Posterior vena cava (tissue), 2 donors: ENCODE measurements at places on chromosomes 2 and 18. TPM values are rescaled to one million over a fixed set of nuclear protein-coding genes. Genes with fewer than 3 reads are reported as not detected.

DNA sequence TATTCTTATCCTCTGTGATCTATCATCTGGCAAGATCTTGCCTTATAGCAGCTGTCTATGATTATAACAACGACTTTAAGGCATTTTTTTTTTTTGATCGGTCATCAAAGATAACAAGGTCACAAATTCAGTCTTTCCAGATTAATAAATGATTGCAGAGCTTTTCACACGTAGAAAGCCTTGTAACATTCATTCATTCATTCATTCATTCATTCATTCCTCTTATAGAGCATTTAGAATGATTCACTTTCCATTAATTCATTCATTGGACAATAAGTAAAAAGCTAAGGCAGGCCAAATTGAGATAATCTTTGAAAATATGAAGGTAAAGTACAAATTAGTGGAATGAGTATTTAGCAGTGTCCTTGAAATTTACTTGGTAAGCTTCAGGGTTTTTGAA is 223.7 kb downstream of the NUP35 start:
- no peak for DNase-seq

The EFEMP1 gene
- 476 TPM for total RNA-seq

DNA sequence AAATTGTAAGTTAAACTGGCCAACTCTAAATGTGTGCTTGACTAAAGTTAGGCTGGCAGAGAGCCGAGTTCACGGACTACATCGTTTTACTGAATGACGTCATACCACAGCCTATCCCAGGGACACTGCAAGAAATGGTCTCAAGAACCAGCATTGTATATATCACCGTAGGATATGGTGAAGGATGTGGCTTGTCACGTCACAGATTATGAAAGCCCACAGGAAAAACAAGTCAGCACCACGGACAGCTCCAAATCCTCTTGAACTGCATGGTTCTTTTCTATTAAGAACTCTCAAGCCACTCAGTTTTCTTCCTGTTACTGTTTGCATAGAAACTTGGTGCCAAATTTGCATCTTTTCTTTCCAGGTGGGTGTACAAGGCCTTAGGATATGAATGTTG is 85.1 kb upstream of the ACAA2 start:
- no peak for DNase-seq

DNA sequence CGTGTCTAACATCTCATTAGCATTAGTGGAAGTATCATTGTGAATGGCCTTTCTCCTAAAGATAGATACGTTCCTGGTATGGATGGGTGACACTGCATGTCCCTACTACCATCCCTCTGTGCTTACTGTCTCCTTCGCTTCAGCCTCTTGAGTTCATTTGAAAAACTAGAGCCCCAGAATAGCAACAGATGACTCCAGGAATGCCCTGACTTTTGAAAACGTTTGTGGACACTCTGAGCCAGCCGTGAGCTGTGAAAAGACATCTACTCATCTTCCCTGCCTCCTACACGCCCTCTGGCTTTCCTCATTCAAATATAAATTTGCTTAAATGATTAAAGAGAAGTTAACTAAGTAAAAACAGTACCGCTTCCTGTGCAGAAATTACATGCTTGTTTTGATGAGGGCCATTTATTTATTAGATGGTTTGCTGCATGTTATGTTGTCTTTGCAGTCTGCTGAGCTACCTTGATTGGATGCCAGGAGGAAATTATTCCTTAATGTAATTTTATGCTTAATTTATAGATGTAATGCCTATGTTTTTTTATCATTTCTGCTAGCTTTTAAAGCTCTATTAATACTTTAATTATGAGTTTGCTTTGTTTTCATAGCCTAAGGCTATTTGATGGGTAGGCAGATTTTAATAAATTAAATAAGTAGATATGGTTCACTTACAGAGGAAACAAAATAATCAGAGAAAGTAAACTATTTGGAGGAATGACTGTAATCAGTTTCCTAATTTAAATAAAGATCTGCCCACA is 32.1 kb upstream of the MYO3B start:
- DNase-seq: no peak

DNA sequence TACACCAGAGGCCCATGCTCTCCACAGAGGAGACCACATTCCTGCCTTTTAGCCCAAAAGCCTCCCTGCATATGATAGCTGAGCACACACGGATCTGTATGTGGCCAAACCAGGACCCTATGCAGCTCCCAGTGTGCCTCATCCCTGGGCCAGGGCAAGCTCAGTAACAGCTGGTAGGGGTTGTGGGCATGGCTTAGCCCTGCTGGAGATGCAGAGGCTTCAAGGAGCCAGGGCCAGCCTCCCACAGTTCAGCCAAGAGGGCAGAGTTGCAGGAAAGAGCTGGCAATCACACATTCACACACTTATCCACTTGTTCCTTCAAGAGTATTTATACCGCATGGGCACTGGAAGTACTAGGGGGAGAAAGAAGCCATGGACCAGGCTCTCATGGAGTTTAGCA is 1.6 kb upstream of the LIMS2 start:
- DNase-seq: no peak

- no peak for DNase-seq
Observed at GRCh38 chr2:181554061-181554830, 97.1 kb downstream of the ITGA4 start.

GRCh38 chr2:209913786-209914345 is 88.6 kb upstream of the RPE start:
- DNase-seq: no peak

The C2orf72 gene
- 0.24 TPM for total RNA-seq

The AQP12B gene
- 0.19 TPM for total RNA-seq

GRCh38 chr18:63106727-63107126 is 212.8 kb downstream of the BCL2 start:
- no peak for DNase-seq

DNA sequence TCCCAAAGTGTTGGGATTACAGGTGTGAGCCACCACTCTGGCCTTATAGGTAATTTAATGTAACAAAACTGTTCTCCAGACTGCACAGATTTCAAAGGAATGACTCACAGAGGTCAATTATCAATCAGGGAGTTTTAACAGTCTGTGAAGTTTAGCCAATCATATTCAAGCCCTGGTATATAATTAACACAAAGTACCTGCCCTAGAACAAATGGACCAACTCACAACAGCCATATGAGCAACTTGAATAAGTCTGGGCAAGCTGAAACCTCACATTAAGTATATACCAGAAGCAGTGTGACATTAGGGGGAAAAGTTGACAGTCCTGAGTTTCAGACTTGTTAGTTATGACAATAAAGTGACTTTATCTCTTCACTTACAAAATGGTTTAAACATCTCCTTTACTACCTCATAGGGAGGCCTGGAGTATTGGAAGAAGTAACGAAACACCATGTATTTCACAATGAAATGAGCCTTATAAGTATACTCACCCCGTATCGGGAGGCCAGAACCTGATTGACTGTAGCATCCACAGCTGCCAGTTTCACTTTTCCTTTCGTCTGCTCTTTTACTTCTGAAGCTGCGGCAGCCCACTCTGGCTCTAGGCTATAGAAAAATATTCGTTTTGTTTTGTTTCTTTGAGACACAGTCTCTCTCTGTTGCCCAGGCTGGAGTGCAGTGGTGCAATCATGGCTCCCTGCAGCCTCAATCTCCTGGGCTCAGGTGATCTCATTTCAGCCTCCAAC is 22.2 kb downstream of the PDIA6 start:
- no peak for DNase-seq

DNA sequence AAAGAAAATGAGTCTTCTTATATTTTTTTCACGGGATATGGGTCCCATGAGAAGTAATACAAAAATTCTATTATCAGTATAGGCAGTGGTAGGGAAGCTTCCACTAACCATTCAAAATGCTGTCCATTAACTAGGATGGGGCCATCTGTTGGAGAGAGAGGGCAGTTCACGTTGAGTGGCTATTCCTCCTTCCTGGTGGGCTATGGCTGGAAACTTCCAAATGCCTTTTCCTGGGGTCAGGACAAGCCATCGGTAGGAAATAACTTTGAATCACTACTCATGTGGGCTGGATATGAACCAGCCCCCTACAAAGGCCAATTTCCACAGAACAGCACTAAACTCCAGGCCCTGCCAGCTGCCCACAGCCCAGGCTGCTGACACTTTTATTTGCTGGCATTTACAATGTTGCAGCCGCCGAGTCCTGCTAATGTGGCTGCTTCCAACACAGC is 156.1 kb upstream of the HNRNPA3 start:
- no peak for DNase-seq

The RTP5 gene
- 0.10 TPM for total RNA-seq

DNA sequence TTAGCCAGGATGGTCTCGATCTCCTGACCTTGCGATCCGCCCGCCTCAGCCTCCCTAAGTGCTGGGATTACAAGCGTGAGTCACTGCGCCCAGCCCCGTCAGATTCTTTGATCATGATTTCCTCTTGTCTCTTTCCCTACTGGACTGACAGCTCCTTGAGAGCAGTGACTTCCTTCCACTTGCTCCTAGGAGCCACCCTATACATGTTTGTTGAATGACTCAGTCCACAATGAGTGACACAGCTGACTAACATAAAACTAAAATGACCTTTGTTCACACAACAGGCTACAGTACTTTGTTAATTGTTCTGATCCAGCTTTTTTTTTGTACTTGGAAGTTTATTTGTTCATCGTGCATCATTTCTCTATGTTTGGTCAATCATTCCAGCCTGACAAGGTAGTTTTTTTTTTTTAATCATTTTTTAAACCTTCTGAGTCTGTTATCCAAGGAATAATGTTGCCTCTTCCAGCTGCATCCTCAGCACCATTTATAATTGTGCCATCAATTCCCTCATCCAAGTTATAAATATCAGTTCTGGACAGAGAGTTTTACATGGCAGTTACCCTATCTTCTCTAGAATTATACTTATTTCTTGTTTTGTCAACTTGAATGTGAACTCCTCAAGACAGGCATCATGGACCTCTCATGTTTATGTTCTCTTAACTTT is 42.9 kb upstream of the TUBA3E start:
- no peak for DNase-seq

GRCh38 chr2:70726947-70727725 is 40.9 kb downstream of the ADD2 start:
- DNase-seq: no peak

The PDE11A gene
- 1.1 TPM for total RNA-seq

The TFCP2L1 gene
- 0.29 TPM for total RNA-seq

GRCh38 chr18:50649821-50650220 is 89.9 kb downstream of the MAPK4 start:
- DNase-seq: peak; percentile 92

DNA sequence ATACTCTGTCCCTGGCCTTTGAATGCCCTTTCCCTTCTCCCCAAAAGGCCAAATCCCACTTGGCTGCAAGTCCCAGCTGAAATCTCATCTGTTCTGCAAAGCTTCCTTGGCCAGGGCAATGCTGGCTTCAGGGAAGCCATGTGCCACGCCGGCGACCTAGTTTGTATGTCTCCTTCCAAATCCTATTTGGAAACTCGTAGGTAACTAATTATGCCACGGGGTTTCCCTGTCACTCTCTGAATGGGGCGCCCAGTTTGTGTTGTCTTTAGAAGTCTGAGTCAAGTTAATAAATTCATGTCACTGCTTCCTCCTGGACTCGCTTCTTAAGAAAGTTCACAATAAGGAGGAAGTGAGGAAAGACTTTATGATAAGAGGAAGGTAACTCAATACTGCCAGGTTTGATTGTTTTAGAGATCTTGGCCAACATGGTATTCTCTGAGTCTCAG is 19.1 kb downstream of the FHL2 start:
- no peak for DNase-seq

DNA sequence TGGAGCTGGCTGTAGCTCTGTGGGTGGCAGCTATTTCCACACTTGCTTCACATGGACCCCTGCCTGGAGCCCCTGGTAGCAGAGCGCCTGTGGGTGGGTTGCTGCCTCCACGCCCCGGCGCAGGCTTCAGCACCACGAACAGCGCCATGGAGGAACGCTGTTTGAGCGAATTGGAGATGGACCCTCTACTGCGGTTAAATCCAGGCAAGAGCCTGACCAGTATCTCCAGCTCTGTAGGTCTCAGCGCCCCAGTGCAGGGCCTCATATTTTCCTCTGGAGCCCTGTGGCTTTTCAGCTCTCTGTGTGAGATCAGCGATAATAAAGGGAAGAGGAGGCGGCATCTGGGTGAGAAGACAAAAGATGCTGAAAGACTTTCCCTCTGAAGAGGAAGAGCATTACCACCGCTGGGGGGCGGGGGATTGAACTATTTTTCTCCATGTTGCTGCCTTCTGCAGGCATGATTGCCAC is 12.0 kb downstream of the ONECUT2 start:
- DNase-seq: no peak

The MAP3K20 gene
- total RNA-seq: 138 TPM

GRCh38 chr2:45172760-45173392 is 163.6 kb upstream of the SIX2 start:
- DNase-seq: no peak

GRCh38 chr2:29747786-29748470 is 173.5 kb downstream of the ALK start:
- no peak for DNase-seq

- no peak for DNase-seq
Observed at GRCh38 chr2:126910637-126911036, 11.9 kb downstream of the TEX51 start.

- no peak for DNase-seq
Observed at GRCh38 chr2:162839419-162839818, 852 bp upstream of the KCNH7 start.

DNA sequence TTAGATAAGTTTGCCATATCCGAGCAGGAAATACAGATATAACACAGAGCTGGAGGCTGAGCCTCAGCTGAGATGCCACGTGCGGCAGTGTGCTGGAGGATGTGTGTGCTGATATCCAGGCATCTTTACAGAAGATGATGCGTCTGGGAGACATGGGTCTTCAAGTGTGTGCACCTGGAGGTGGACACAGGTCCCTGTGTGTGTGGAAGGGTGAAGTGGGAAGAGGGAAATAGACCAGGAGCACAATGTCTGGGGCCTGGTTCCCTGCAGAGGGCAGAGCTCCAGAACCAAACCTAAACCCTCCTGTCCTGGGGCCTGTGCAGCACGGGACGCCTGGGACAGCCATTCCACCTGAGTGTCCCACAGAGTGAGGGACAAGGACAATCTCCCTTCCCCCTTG is 180.3 kb upstream of the RAB12 start:
- DNase-seq: no peak

- no peak for DNase-seq
Observed at GRCh38 chr18:2822213-2822921, 24.4 kb upstream of the EMILIN2 start.

The RSAD2 gene
- total RNA-seq: 3.8 TPM

The PNO1 gene
- total RNA-seq: 15.9 TPM

The STK11IP gene
- total RNA-seq: 22.4 TPM

DNA sequence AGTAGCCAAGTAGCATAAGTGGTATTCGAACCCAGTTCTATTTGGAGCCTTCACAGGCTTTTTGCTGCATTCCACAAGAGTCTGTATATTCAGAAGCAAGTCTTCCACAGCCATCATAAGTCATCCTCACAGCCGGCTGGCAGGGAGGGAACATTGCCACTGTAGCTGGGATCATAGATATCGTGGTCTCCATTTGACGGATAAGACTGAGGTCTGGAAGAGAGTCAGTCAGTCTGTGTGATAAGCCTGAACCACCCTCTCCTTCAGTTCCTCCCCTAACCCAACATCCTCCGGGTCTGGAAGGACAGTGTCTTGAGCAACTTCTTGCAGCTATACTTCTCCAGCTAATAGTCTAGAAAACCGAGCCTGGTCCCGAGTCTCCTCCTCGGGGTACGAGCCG is 17.0 kb upstream of the C1QL2 start:
- DNase-seq: peak; percentile 35

GRCh38 chr2:231621051-231621879 is 28.6 kb downstream of the TEX44 start:
- DNase-seq: no peak

The PREPL gene
- total RNA-seq: 46.6 TPM
